Activated CD4-positive, alpha-beta T cell treated with anti-CD3 and anti-CD28 coated beads, Interleukin-2, amount 10 ng/mL, durations not matched to agents 7 days and 5 days (primary cell): ENCODE measurements at places on chromosomes 4 and X. TPM values are rescaled to one million over a fixed set of nuclear protein-coding genes. Genes with fewer than 3 reads are reported as not detected.

Gene CTAG1A
- total RNA-seq: not detected

Gene ADAD1
- not detected for total RNA-seq

Gene AWAT1
- total RNA-seq: not detected

Gene ADH1A
- not detected for total RNA-seq

Gene VEGFC
- not detected for total RNA-seq

Gene GUCY1B1
- total RNA-seq: 0.12 TPM

Gene DDX53
- not detected for total RNA-seq

Gene ASB12
- total RNA-seq: not detected

Gene TACC3
- total RNA-seq: 305 TPM

Gene DUX4
- not detected for total RNA-seq

Gene ADH5
- total RNA-seq: 105 TPM

Gene ATRX
- 66.4 TPM for total RNA-seq

Gene ANK2
- total RNA-seq: 0.42 TPM

Gene TEX11
- total RNA-seq: not detected

Gene CLTRN
- total RNA-seq: 0.17 TPM

Gene FHDC1
- 0.07 TPM for total RNA-seq

Gene GC
- not detected for total RNA-seq

Gene AFM
- not detected for total RNA-seq

Gene ANKRD17
- total RNA-seq: 51.2 TPM

Gene CT45A10
- total RNA-seq: not detected

Gene NEIL3
- total RNA-seq: 38.9 TPM

Gene PTPN13
- total RNA-seq: 2.0 TPM

Gene MAP9
- 3.1 TPM for total RNA-seq
